ENCODE measurements at places on chromosomes 6 and 20. TPM values are rescaled to one million over a fixed set of nuclear protein-coding genes. Genes with fewer than 3 reads are reported as not detected.

GRCh38 chr6:63418741-63419140 lies 99.0 kb upstream of the LGSN start:
- H3K27me3 ChIP-seq = no peaks in the 10 kb centered on the region
- DNase-seq = no peak
- no peaks in the 10 kb centered on the region for H3K4me1 ChIP-seq

DNA sequence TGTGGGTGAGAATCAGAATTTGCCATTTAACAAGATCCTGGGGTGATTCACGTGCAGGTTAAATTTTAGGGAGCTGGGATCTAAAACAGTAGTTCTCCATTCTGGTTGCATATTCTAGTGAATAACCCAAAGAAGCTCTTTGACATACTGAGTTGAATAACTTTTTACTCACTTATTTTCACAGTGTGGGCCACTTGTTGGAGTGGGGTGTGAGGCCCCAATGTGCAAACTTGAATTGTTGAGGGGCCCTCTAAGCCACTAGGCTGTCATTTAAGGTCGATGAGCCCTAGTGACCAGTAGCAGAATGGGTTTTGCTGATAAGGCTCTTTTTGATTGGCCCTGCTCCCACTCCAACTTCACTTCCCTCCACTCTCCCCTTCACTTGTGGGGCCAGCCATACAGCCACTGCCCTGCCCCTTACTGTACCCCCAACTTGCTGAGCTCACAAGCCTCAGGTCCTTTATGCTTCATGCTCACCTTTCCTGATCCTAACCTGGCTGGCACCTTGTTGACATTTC lies 33.6 kb upstream of the RIPOR2 start:
- no peaks in the 10 kb centered on the region for H3K4me1 ChIP-seq
- no peak for DNase-seq
- no peak overlapping the region for H3K27ac ChIP-seq
- H3K4me3 ChIP-seq = no peak overlapping the region
- H3K27me3 ChIP-seq = no peaks in the 10 kb centered on the region

GATA5 gene
- not detected for polyA plus RNA-seq

GRCh38 chr20:32333988-32334885 lies 23.9 kb upstream of the ASXL1 start:
- H3K27ac ChIP-seq = no peak overlapping the region
- no peaks in the 10 kb centered on the region for H3K27me3 ChIP-seq
- no peak for DNase-seq
- peaks cover 9% of the 10 kb centered on the region for H3K36me3 ChIP-seq

DNA sequence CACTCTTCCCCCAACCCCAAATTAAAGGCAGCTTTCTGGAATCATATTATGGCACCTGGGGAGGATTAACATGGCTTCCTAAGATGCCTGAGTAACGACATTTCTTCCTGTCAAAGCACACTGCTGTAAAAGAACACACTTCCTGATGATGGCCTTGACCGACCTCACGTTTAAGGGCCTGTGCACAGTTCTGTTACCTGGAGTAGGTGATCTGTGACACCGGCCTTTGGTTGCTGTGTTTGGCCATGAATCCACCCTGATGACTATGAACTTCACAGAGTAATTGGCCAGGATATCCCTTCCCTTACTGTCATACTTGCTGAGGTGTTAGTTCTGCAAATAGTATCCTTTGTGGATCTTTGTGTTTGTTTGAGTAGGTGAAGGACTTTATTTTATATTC lies 45.8 kb downstream of the PLCB4 start:
- H3K27me3 ChIP-seq = no peaks in the 10 kb centered on the region
- no peaks in the 10 kb centered on the region for H3K36me3 ChIP-seq
- H3K4me1 ChIP-seq = peaks cover 8% of the 10 kb centered on the region
- no peak overlapping the region for H3K4me3 ChIP-seq
- no peak for DNase-seq

C20orf202 gene
- not detected for polyA plus RNA-seq

- no peak overlapping the region for H3K4me3 ChIP-seq
- no peak overlapping the region for H3K27ac ChIP-seq
- no peaks in the 10 kb centered on the region for H3K4me1 ChIP-seq
- H3K27me3 ChIP-seq = no peaks in the 10 kb centered on the region
These were observed 655.0 kb upstream of the HS3ST5 start for GRCh38 chr6:114997813-114998292.

NKX2-2 gene
- polyA plus RNA-seq = not detected

SOX18 gene
- polyA plus RNA-seq = not detected

SNX21 gene
- 22.1 TPM for polyA plus RNA-seq

DNA sequence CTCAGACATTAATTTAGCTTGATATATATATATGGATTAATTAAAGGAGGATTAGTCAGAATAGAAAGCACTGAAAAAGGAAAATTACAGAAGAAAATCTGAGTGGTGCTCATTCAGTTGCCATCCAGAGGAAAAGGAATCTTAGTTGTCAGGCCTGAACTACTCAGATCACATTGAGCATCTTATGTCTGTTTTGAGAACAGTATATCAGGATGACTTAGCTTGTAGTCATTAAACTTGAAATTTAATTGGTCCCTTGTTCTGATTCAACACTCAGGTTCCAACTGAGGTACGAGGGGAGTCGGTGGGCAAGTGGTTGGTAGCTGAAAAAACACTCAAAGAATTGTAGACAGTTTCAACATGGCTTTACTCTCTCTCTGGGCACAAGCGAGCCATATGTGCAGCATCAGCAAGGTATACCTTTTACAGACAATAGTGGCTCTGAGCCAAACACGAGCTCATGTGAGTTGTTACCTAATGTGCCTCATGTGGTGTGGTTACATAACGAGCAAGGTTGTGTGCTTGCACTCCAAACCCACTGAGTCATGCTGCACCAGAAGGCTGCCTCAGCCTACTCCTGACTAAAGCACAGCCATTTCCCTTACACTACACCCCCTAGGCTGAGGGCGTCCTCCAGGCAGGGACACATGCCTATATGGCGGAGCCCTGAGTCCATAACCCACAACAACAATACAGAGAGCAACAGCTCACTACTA lies 73.0 kb upstream of the HMGN3 start:
- no peak for DNase-seq
- H3K4me3 ChIP-seq = no peak overlapping the region
- H3K36me3 ChIP-seq = no peaks in the 10 kb centered on the region
- H3K27ac ChIP-seq = no peak overlapping the region

RNF144B gene
- 1.2 TPM for polyA plus RNA-seq

DNA sequence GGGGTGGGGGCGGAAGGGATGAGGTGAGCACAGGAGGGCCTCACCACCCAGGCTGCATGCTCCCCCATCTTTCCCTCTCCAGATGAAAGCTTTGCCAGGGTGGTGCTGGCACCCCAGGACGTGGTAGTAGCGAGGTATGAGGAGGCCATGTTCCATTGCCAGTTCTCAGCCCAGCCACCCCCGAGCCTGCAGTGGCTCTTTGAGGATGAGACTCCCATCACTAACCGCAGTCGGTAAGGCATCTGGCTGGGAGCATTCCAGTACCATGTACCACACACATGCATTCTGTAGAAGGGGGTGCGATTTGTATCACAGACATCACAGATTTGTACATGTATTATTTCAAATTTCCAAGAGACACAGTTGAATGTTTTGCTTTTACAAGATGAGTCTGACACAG lies 40.6 kb upstream of the SRF start:
- no peak overlapping the region for H3K4me3 ChIP-seq
- H3K27ac ChIP-seq = no peak overlapping the region
- peaks cover 13% of the 10 kb centered on the region for H3K36me3 ChIP-seq
- no peak for DNase-seq

- H3K4me3 ChIP-seq = no peak overlapping the region
- DNase-seq = no peak
- H3K4me1 ChIP-seq = peaks cover 37% of the 10 kb centered on the region
- peaks cover 31% of the 10 kb centered on the region for H3K36me3 ChIP-seq
These were observed 38.7 kb downstream of the TTI1 start for GRCh38 chr20:37994512-37994911.

SLA2 gene
- polyA plus RNA-seq = not detected

GTF3C6 gene
- polyA plus RNA-seq = 38.5 TPM

DNA sequence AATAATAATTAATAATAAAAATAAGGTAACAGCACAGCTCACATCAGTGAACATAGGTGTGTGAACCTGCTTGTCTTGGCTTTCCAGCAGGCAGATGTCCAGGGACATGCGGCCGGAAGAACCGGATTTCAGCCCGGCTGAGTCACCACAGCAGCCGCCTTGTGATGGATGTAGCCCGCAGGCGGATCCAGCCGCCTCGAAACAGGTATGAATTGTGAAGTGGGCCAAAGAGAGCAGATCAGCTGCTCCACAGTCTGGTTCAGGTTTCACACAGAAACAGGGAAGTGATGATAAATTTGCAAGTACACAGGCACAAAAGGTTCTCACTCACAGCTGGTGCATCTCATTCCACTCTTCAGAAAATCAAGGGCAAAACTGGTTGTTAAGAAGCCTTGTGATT lies 55.1 kb downstream of the ID4 start:
- no peak for DNase-seq
- no peaks in the 10 kb centered on the region for H3K36me3 ChIP-seq
- H3K27me3 ChIP-seq = no peaks in the 10 kb centered on the region
- no peaks in the 10 kb centered on the region for H3K4me1 ChIP-seq
- no peak overlapping the region for H3K4me3 ChIP-seq
- H3K27ac ChIP-seq = no peak overlapping the region

NMBR gene
- polyA plus RNA-seq = not detected

C6orf58 gene
- 0.07 TPM for polyA plus RNA-seq

BTNL2 gene
- not detected for polyA plus RNA-seq

GRCh38 chr6:129659167-129659566 lies 50.8 kb downstream of the ARHGAP18 start:
- no peak overlapping the region for H3K4me3 ChIP-seq
- no peak overlapping the region for H3K27ac ChIP-seq
- no peaks in the 10 kb centered on the region for H3K27me3 ChIP-seq
